ENCODE measurements at places on chromosomes 7 and 10.

- no peak for DNase-seq
Observed at GRCh38 chr10:70829543-70829942, 13.8 kb downstream of the SGPL1 start.

GRCh38 chr10:62813981-62814380 is 2.2 kb downstream of the EGR2 start:
- DNase-seq, result no peak

DNA sequence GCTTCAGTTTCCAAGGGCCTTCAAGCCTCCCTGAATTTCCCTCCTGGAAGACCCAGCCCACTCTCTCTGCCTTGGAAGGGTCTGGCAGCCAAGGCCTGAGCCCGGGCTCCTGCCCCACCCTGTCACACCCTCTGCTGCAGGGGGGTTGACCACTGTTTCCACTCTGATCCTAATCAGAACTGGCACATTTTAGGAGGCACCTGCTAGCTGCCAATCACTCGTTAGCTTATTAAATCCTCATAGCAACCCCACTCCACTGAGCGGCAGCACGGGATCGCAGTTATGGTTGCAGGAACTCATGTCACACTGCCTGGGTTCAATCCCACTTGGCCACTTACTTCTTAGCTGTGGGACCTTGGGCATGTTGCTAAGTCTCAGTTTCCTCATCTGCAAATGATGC is 12.9 kb downstream of the HSPB1 start:
- no peak for DNase-seq

DNA sequence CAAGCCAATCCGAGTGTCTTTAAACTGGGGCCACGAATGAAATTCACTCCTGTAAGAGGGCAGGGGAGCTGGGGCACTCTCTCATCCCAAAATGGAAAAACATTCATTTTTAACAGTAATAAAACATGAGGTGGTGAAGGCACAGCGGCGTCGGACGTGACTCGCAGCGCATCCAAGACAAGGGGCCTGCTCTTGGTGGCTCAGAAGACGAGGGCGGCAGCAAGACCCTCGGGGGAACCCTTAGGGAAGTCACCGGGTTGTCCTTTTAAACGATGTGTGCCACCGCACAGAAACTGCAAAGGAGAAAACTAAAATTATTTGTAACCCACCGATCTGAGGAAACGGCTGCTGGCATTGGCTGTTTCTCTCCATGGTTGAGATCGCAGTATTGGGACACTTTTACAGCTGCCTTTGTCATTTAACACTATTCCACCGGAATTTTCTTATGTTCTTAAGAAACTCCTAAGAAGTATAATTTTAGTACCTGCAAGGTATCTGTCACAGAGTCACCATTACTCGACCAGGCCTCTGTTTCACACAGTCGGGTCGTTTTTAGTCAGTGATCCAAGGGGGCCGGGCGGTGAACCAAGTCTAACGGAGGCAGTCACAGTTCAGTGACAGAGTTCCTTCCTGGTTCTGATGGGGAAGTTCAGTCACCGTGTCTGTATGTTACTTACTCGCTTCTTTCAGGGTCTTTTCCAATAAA is 159.3 kb downstream of the PTPRN2 start:
- DNase-seq, result no peak

DNA sequence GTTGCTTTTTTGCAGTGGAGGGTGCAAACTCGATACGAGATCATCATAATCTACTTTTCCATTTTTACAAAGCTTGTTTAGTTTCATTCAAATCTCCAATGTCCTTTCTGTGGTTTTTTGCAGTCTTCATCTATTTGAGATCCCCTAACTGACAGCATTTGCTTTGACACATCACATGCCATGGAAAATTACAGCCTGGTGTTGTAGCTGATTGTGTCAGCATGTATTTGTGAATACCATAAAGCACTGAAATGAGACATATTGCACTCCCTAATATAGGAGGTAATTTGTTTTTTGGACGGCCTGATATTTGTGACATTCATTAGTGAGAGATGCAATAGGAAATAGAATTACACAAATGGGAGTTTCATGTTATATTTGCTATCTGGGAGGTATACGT is 620.8 kb downstream of the KCNMA1 start:
- DNase-seq, result no peak

GRCh38 chr10:2839081-2839725 is 228.1 kb upstream of the PFKP start:
- no peak for DNase-seq

- no peak for DNase-seq
Observed at GRCh38 chr10:98396096-98397063, 18.6 kb downstream of the PYROXD2 start.

DNA sequence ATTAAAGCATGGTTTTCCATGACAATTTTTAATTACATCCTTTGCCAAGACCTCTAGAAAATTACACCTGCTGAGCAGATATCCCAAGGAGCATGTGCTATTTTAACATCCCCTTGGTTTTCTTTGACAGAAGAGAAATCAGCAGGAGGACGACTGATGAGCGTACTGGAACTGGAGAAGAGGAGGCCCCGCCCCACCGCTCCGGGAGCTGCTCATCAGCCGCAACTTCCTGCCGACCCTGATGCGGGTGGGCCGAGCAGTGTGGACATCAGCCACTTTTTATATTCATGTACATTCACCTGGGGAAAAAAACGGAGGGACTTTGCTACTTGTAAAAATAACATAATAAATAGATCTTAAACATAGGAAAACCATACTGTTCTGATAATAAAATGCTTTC is 54.2 kb downstream of the CDC123 start:
- no peak for DNase-seq

DNA sequence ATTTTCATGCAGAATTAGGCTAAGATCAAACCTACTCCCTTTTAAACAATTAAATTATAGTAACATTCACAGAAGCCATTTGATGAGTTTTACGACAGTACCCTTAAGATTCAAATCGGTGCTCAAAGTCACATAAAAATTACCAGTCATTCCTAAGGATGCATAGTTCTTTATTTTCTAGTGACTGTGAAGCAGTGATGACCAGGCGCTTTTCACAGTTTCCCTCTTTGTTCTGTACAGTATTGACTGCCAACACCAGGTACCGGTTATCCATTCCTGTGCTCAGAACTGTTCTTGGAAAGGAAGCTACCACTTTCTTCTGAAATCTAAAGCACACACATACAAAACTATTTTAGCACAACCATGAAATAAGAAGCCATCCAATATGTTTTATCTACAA is 1.9 kb downstream of the DNA2 start:
- no peak for DNase-seq

DNA sequence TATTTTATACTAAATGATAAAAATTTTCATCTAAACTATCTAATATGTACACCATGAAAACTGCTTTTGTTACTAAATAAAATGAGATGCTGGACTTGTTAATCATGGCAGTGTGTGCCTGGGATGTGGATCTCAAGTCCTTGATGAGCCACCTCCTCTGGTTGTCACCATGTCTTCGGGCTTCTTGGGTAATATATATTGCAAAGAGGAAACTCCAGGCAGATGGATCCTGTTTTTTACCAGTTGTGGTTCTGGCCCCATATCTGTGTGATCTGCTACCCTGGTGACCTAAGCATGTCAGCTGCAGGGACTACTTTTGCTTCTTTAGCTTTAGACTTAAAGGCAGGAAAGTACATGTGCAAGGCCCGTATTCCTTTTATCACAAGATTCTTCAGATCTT is 46.2 kb downstream of the TMEM60 start:
- DNase-seq, result no peak

DNA sequence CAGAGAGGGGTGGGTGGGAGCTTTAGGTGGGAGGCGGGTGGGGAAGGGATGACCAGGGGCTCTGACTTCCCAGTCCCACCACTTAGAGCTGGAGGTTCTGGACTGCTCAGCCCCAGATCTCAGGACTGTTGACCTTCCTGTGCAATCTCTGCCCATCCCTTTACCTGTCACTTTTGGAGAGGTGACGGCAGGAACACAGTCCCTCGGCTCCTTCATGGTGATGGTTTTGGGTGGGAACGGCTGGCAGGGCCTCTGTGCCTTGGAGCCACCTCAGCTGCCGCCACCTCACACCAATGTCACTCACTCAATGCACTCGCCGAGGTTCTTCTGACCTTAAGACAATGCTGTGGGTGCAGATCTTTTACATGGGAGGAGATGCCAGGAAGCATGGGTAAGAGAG is 49.0 kb downstream of the TMEM270 start:
- no peak for DNase-seq

DNA sequence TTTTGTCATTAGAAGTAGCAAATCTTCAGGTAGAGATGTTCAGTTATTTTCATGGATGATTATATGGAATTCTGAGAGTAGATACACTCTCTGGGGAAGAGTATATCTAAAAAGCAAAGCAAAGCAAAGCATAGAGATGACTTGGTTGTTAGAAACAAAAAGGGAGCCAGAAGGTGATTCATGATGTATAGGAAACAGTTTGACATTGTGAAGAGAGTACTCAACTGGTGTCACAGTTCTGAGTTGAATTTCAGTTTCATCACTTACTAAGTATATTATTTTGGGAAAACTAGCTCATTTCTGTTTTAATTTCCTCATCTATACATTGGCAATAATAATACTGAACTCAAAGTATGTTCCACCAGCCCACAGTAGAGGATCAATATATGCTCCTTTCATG is 86.8 kb downstream of the SEMA3C start:
- no peak for DNase-seq

DNA sequence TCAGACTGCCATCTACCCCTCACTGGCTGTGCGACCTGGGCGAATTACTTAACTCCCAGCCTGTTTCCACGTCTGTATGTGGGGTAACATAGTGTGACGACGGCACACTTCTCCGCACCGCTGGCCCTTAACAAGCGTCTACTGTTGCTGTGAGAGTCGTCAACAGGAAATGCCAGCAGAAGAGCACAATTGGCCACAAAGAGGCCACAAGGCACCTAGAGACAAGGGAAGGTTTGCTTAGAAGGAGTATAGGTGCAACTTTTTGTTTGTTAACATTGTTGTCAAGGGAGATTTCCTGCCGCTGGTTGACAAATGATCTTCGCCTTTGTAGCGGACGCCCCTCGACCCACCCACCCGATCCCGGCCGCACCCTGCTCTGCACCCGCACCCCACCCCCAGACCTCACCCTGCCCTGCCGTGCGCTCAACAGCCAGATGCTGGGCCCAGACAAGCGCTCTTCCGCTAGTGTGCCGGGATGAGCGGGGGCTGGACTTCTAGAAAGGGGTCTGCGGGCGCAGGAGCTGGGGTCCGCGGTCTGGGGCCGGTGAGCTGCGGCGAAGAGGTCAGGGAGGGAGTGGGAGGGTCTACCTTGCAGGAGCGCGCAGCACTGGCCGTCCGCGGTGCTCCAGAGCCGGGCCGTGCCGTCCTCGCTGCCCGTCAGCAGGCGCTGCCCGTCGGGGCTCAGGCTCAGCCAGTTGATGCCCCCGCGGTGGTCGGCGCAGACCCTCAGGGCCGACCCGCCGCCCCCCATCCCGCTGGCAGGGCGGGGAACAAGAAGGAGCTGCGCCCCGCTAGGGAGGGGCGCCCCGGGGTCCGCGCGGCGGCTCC is 785 bp downstream of the WDR86 start:
- no peak for DNase-seq

DNA sequence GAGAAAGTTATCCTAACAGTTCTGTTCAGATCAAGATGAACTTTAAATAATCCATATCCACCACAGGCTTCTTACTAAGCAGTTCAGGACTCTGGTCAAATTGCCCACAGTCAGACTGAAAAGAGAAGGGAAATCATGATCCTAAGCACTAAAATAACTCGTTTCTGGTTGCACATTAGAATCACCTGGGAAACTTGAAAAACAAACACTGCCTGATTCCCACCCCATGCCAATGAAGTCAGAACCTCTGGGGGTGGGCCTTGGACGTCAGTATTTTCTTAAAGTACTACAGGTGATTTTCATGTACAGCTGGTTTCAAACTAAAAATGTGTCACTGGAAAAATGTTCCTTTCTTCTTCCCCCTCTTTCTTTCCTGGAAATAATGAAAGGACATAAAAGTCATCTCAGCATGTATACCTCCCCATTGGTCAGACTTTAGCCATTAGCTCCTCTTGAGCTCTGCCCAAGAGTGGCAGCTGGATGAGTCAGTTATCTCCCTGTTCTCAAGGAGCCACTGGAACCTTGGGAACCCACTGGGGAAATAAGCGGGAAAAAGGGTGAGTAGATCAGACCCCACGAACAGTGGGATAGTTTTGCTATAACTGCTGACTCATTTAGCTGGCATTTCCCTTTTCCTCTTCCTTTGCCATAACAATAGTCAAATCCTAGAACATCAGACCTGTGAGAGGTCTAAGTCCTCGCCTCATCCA is 75.3 kb upstream of the IL6 start:
- DNase-seq, result no peak

- DNase-seq, result no peak
Observed at GRCh38 chr10:43214956-43215561, 51.8 kb downstream of the RASGEF1A start.

- DNase-seq, result no peak
Observed at GRCh38 chr7:106367018-106367420, 82.2 kb upstream of the NAMPT start.

- DNase-seq, result no peak
Observed at GRCh38 chr7:90828601-90829000, 232.5 kb downstream of the CDK14 start.

DNA sequence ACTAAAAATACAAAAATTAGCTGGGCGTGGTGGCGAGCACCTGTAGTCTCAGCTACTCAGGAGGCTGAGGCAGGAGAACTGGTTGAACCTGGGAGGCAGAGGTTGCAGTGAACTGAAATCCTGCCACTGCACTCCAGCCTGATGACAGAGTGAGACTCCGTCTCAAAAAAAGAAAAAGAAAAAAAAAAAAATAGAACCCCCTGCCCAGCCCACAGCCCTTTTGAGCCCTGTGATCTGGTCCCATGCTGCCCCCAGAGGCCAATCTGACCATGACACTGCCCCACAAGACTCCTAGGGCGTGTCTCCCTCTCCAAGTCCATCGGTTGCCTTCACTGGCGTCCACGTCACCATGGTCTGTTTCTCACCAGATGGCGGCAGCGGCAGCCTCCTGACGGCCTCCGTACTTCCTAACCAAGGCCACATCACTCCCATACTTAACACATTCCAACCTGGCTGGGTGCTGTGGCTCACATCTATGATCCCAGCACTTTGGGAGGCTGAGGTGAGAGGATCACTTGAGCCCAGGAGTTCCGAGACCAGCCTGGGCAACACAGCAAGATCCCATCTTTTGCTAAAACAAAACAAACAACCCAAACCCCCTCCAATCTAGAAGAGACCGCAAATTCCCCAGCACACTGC is 18.0 kb downstream of the STX1A start:
- no peak for DNase-seq

- no peak for DNase-seq
Observed at GRCh38 chr10:101047268-101047667, 14.5 kb upstream of the KAZALD1 start.

DNA sequence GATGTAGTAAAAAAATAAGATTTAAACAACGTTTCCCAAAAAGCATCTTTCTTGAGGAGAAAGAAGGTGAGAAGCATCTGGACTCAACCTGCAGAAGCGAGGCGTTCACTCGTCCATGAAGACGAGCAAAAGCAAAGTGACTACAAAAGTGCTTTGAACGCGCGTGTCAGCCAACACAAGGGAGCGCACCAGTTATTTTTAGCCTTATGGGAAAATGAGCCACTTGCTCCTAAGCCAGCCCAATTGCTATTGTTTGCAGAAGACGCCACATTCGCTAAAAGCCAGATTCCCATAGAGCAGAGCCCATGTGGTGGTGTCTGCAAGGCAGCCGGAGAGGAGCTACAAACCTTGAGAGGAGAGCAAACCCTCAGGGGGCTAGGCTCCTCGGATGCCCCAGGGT is 122.5 kb downstream of the FAM53B start:
- DNase-seq, result no peak

- DNase-seq, result no peak
Observed at GRCh38 chr10:36640626-36641025, 484.8 kb upstream of the ANKRD30A start.

GRCh38 chr10:47321521-47322195 is 596 bp upstream of the GDF2 start:
- no peak for DNase-seq

Measured in AG09319 (cell line).